ENCODE measurements at places on chromosomes 11 and 22. TPM values are rescaled to one million over a fixed set of nuclear protein-coding genes. Genes with fewer than 3 reads are reported as not detected.

Gene DDTL
- 2.5 TPM for total RNA-seq

Gene SLCO2B1
- not detected for total RNA-seq

Gene DSCAML1
- total RNA-seq: not detected

- DNase-seq: peak; percentile 57
Observed at GRCh38 chr22:46866591-46866990, 104.1 kb downstream of the TBC1D22A start.

DNA sequence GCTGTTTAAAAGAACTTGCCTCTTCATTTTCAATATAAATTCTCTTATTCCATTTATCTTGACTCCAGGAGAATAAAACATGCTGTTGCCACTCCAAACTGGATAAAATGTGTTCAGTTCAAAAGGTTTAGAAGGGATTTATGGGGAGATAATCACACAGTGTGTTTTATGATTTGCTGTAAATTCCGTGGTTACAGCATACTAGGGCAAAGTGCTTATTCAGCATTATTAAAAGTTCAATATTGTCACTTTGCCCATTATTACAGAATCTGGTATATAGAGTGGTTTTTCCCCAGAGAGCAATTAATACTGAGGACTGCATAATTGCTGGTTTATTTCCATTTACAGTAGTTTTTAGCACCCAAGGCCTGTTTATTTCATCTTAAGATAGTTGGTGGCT is 780.9 kb upstream of the RAG2 start:
- DNase-seq: no peak

GRCh38 chr11:120134931-120135228 is 3.0 kb downstream of the TRIM29 start:
- no peak for DNase-seq

DNA sequence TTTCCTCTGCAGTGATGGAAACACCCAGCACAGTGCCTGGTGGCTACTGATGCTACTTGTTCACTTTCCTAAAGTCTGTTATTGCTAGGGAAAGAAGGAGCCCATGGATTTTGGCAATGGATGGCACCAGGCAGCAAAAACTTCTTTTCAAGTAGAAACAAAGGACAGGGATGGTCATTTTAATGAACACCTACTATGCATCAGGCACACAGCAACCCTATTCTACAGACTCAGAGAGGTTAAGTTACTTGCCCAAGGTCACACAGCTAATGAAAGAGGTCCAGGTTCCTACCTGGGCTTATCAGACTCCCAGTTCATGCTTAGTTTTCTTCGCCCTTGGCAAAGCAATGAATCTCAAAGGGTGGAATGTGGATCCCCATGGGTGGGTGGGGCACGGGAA is 36.9 kb upstream of the CD82 start:
- no peak for DNase-seq

DNA sequence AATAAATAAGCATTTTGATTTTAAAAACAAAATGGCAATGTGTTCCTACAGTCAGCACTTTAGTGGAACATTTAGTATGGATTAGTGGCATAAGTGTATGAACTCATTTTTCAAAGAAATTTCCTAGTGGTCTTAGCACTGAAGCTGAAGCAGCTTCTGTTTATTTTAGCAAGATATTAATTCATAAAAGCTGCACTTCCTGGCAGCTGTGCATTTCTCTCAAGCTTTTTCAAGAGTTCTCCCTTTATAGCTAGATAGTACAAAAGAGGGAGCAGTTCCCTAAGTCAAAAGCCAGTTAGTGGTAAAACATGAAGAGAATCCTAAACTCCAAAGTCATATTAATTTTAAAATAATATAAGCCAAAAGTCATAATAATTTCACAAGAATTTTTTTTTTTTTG is 1036.0 kb upstream of the CCDC90B start:
- no peak for DNase-seq

DNA sequence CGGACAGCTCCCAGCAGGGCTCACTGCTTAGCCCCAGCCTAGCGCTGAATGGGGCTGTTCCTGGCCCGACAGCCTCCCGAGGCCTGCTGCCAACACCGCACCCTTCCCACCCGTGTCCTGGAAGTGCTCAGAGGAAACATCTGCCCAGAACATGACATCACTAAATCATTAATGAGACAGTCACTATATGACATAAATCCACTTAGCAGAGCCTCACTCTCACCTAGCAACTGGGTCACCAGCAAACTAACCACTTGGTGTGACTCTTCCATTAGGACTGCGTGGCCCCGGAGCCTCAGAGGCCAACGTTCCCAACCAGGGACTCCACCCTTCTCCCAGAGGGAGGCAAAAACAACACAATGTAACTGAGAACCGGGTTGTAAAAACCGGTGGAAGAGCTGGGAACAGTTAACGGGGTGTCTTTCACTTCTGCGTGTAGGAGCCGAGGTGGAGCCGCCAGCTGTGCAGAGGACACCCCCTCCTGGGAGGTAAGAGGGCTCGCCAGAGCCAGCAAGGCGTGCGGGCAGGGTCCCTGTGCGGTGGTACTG is 21.4 kb upstream of the PACSIN2 start:
- no peak for DNase-seq

GRCh38 chr22:40637183-40638150 is 948 bp upstream of the MRTFA start:
- DNase-seq: no peak

- DNase-seq: no peak
Observed at GRCh38 chr11:60724420-60724819, at the start of gene MS4A18. TSS of gene MS4A18 (plus strand) at chr11:60724720.

DNA sequence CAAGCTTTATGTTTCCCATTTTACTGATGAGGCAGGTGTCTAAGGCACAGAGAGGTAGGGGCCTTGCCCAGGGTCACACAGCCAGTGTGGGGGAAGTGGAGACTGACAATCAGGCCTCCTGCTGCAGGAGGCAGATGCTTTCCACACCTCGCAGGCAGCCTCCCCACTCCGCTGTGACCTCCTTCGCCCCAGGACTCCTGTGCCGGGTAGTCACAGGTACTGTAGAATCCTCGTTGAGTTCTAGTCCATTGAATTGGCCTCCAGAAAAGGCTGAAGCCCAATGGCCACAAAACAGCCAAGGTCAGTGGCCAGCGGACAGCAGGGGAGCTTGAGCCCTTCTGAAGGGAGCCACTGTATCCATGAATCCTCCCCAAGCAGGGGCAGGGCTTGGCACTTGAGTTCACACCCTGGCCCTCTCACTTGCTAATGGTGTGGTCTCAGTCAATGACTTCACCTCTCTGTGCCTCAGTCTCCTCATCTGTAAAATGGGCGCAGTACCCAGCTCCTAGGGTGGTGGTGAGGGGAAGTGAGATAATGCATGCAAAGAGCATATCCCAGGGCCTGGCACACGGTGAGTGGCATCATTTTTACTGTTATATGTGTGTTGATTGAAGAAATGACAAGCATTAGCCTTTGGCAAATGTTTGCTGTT is 1.1 kb upstream of the FXYD2 start:
- no peak for DNase-seq

DNA sequence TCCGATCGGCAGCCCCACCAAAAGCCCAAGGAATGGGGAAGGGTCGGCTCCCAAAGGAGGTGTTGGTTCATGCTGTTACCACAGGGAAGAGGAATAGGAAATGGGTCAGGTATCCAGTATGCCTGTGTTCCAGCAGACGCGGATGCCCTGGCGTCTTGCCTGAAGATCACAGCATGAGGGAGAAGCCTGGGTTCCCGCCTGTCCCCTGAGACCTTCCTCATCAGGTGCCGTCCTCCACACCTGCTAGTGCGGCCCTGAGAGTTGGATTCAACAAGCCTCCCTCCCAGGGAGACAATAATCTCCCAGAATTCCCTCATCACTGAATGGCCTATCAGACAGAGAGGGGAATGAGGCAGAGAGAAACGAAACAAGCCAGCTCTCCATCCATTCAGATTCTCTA is 92.2 kb downstream of the SPATA19 start:
- no peak for DNase-seq

- DNase-seq: no peak
Observed at GRCh38 chr22:28316014-28316413, 363.6 kb downstream of the TTC28 start.

DNA sequence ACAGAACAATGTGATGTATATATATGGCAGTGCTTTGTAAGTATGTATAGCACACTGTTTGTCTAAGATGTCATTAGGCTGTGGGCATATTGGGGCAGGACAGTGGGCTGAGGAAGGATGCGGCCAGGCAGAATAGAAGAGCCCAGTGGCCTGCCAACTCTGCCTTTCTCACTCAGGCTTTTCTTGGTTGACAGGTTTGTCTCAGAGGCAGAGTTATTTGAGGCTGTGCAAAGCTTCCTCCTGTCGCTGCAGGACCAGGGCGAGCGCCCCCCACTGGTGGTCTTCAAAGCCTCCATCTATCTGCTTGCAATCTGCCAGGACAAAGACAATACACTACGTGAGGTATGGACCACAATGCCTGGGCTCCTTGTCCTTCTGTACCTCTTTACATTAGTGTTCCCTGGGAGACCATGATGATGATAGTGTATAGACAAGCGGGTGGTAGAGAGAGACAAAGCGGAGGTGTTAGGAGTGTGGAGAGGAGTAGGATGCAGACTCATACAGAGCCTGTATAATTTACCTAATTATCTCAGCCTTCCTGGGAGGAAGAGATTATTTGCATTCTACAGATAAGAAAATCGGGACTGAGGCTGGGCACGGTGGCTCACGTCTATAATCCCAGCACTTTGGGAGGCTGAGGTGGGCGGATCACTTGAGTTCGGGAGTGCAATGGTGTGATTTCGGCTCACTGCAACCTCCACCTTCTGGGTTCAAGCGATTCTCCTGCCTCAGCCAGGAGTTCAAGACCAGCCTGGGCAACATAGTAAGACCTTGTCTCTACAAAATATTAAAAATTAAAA is 37.3 kb upstream of the CCDC134 start:
- DNase-seq: peak; percentile 36

GRCh38 chr11:70759846-70760245 is 361.5 kb downstream of the CTTN start:
- no peak for DNase-seq

Measured in MCF 10A (cell line).